Aorta (tissue), 5 donors: ENCODE measurements at places on chromosomes 16 and 17.

- H3K4me3 ChIP-seq: no peak within 1 kb of the TSS
- no peak for DNase-seq
Observed at GRCh38 chr16:180101-180675, at the start of gene HBQ1. Gene HBQ1 (plus strand): TSS chr16:180459. CDS start chr16:180487, 28 bp downstream.

DNA sequence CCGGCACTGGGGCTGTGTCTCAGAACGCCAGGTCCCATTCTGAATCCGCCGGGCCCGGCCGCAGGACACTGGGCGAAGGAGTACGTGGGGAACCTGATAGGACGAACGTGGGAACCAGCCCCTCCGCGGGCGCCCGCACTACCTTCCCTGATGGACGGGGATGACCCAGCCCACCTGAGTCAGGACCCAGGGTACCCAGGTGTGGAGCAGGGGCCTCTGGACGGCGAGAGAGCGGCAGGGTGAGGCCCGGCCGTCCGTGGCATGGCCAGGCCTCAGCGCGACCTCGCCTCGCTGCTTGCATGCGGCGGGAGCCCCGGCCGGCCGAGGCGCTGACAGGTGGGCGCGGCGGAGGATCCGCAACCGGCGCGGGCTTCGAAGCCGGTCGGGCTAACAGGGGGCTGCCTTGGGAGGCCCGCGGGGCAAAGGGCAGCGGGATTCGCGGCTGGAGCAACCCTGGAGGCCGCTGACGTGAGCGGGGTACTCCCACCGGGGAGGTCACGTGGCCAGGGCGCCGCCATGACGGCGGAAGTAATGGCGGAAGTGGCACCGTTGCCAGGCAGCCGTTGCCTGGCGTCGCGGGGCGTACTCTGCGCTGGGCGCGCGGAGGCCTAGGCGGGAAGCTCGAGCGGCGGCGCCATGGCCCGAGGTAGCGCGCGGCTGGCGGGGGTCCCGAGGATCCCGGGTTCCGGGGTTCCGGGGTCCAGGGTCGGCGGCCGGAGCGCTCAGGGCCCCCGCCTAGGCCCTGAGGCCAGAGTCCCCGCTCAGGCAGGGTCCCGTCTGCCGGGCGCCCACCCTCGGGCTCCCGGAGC is at the start of gene WDR90:
WDR90 (plus strand) TSS at position 585 of the 809 bp plus-strand sequence; CDS start at position 637, 52 bp downstream.
- peak within 1 kb of the TSS; percentile 53 for H3K27ac ChIP-seq
- peak within 1 kb of the TSS; percentile 68 for H3K4me3 ChIP-seq
- DNase-seq: peak; percentile 96
- H3K27me3 ChIP-seq: no peaks in the 10 kb centered on the region
- H3K36me3 ChIP-seq: no peaks in the 10 kb centered on the region

DNA sequence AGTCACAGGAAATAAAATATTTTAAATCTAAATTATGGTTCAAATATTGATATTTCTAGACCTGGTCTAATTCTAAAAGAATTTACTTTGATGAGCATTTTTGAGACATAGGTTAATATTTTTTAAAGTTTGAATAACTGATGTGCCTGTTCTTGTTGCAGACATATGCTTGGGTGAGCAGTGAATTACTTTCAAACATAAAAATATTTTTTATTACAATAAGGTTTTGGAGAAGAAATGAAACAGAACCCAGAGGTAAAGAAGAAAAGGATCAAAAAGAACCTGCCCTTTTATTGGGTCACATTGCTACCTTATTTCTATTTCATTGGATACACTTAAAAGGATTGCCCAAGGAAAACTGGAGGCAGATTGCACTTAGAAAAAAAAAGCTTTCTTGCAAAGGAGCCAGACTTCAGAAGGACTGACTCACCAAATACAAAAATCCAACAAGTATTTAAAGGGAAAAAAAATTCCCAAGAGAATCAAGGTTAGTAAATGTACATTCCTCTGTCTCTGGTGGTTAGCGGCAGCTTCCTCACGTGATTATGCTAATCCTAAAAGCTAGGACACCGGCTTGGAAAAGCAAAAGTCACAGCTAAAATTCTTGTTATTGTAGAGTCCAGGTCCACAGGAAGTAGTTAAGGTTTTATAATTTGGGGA is 18.5 kb downstream of the ENPP7 start:
- no peak for DNase-seq
- no peak overlapping the region for H3K4me3 ChIP-seq
- H3K27ac ChIP-seq: no peak overlapping the region
- no peaks in the 10 kb centered on the region for H3K4me1 ChIP-seq
- H3K36me3 ChIP-seq: no peaks in the 10 kb centered on the region

GRCh38 chr16:54517181-54517580 is 230.6 kb upstream of the IRX3 start:
- H3K27me3 ChIP-seq: peaks cover 4% of the 10 kb centered on the region
- H3K4me3 ChIP-seq: no peak overlapping the region
- no peaks in the 10 kb centered on the region for H3K36me3 ChIP-seq
- DNase-seq: no peak
- H3K4me1 ChIP-seq: no peaks in the 10 kb centered on the region

DNA sequence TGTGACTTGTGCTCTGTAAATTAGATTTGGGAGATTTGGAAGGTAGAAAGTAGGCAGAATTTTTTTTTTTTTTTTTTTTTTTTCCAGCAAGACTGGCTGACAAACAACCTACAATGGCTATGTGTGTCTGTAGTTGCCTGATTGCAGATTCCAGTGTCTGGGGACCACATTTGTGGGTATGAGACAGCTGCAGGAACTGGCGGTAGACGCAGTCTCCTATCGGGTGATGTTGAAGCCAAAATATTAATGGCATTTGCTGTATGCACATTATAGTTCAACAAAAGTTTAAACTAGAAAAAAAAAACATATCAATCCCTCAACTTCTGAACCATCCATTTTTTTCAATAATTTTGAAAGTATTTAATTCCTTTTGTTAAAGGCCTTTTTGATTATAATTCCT is 665.2 kb downstream of the TOX3 start:
- no peaks in the 10 kb centered on the region for H3K27me3 ChIP-seq
- no peaks in the 10 kb centered on the region for H3K4me1 ChIP-seq
- no peak for DNase-seq
- H3K27ac ChIP-seq: no peak overlapping the region
- H3K36me3 ChIP-seq: no peaks in the 10 kb centered on the region

GRCh38 chr17:27218719-27219488 is 75.0 kb upstream of the WSB1 start:
- no peaks in the 10 kb centered on the region for H3K36me3 ChIP-seq
- no peak overlapping the region for H3K4me3 ChIP-seq
- H3K4me1 ChIP-seq: no peaks in the 10 kb centered on the region
- DNase-seq: no peak

DNA sequence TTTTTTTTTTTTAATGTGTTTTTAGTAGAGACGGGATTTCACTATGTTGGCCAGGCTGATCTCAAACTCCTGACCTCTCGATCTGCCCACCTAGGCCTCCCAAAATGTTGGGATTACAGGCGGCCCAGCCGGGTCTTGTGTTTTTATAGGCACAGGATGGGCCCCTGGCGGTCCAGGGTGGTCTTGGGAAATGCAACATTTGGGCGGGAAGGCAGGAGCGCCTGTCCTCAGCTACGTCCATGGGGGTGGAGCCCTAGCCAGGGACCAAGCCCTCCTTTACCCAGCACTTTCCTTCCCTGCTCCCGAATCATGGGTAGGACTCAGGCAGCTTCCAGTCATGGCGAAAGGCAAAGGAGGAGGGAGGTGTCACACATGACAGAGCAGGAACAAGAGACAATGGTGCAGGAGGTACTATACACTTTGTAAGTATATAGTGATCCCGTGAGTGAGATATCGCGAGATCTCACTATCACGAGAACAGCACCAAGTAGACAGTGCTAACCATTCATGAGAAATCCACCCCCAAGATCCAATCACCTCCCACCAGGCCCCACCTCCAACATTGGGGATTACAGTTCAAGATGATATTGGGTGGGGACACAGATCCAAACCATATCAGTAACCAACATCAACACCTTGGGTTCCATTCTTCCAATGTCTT is 226.7 kb upstream of the WSCD1 start:
- no peak for DNase-seq
- no peak overlapping the region for H3K27ac ChIP-seq
- no peaks in the 10 kb centered on the region for H3K27me3 ChIP-seq
- no peaks in the 10 kb centered on the region for H3K36me3 ChIP-seq
- H3K4me1 ChIP-seq: no peaks in the 10 kb centered on the region

DNA sequence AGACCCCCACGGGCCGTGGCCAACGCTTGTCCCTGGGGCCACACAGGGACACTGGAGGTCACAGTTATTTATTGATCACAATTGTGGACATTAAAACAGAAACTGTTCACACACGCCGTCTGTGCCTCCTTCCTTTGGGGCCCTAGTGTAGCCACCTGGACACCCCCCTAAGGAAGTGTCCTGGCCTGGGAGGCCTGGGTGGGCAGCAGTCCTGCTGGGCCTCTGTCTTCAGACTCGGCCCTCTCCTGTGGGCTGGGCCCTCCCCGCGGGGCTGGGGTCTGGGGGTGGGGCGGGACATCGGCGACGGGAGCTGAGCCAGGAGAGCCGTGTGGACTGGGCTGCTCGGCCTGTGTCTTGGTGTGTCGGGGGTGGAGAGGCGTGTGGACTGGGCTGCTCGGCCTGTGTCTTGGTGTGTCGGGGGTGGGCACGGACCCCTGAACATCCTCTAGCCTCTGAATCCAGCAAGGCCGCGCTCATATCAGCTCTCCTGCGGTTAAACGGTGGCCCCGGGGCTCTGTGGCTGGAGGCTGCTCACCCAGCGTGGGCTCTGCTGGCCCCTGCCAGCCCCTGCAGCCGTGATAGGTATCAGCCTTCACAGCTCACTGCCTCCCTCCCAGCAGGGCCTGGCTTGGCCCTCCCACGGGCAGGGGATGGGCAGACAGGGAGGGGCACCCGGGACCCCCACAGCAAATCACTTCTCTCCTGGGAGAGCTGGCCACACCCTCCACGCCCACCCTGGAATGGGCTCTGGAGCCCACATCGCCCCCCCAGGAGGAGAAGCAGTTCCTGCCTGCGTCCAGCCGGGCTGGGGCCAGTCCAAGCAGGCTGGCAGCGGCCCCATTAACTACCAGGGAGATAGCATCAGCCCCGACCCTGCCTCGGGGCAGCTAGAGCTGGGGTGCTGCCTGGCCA is 1.1 kb upstream of the NHLRC4 start:
- no peaks in the 10 kb centered on the region for H3K4me1 ChIP-seq
- no peaks in the 10 kb centered on the region for H3K27me3 ChIP-seq
- no peak overlapping the region for H3K4me3 ChIP-seq
- no peak overlapping the region for H3K27ac ChIP-seq

DNA sequence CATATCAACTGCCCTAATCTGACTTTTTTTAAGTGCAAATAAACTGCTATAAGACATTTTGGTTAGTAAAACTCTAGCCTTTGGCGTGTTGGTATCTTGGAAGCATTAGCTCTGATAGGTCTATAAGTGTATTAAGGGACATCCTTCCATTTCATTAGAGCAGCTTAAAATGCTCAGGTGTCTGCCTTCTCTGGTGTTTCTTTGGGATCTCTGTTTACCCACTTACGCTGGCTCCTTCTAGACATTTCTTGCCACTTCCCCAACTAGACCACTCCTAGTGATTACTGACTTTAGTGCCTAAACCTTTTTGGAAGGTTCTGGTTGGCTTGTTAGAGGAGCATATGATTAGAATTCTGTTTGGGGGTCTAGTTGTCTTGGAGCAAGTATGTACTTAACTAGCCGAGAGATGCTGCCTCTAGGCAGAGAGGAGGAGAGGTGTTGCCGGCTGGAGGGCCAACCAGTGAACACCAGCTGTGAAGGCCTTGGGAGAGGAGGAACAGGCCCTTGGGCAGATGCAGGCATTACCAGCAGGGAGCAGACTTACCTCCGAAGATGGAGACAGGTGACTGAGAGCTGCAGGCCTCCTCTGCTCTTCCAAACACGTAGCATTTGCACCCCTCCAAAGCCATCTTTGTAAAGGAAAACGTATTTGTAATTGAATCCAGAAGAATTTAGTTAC is 15.2 kb upstream of the CLEC18C start:
- no peak overlapping the region for H3K4me3 ChIP-seq
- no peak for DNase-seq
- peaks cover 23% of the 10 kb centered on the region for H3K36me3 ChIP-seq
- H3K27ac ChIP-seq: no peak overlapping the region

- no peak overlapping the region for H3K4me3 ChIP-seq
- DNase-seq: no peak
- H3K4me1 ChIP-seq: no peaks in the 10 kb centered on the region
- no peaks in the 10 kb centered on the region for H3K36me3 ChIP-seq
- no peak overlapping the region for H3K27ac ChIP-seq
Observed at GRCh38 chr17:6347776-6348175, 87.1 kb downstream of the AIPL1 start.

DNA sequence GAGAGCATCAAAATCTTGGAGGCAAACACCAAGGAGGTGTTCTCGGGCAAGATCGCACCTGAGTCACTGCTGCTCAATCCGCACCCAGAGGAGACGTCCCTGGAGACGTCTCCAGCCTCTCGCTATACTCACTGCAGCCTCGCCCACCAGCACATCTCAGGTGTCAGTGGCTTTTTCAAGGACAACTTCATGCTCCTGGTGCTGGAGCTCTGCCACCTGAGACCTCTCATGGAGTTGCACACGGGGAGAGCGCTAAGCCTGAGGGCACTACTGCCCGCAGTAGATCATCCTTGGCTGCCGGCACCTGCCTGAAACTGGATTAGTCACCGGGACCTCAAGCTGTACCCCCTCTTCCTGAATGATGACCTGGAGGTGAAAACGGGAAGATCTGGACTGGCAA is 2.6 kb upstream of the MBTPS1 start:
- no peaks in the 10 kb centered on the region for H3K4me1 ChIP-seq

- no peak for DNase-seq
- H3K4me3 ChIP-seq: no peak overlapping the region
- H3K4me1 ChIP-seq: no peaks in the 10 kb centered on the region
- no peaks in the 10 kb centered on the region for H3K36me3 ChIP-seq
- H3K27ac ChIP-seq: no peak overlapping the region
- H3K27me3 ChIP-seq: no peaks in the 10 kb centered on the region
Observed at GRCh38 chr17:21029036-21029435, 13.8 kb downstream of the USP22 start.

DNA sequence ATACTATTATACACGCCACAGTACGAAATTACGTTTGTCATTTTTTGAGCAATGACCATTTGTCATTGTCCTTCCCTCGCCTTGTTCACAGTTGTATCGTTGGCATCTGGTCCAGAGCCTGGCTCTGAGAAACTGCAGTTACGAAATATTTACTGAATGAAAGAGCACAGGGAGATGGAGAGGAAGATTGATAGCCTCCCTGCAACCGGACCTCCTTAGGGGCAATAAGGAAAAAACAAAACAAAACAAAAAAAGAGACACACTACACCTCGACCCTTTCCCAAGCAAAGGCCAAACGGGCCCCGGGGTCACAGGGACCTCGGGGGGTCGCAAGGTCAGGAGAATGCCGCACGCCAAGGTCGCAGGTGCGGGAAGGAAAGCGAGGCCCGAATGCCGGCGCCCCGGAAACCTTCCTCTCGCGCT is 857 bp downstream of the GOT2 start:
- H3K27me3 ChIP-seq: no peaks in the 10 kb centered on the region
- peak overlapping the region; percentile 20 for H3K4me3 ChIP-seq
- H3K27ac ChIP-seq: peak overlapping the region; percentile 1
- H3K36me3 ChIP-seq: no peaks in the 10 kb centered on the region

DNA sequence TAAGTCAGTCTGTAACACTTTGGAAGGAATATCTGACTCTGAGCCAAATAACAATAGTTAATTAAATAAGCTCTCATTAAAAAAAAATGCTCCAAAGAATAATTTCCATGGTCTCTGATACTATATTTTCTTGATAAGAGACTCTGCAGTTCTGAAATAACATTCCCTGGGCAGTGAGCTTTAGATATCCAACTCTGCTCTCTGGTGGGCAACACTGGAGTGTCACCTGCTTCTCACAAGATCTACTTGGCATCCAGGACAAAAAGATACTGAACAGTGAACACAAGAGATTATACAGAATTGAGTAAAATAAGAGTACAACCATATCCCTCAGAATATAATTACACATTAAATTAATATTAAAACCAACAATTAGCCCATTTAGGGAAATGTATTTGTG is 13.7 kb downstream of the BLMH start:
- DNase-seq: no peak
- H3K27me3 ChIP-seq: no peaks in the 10 kb centered on the region
- H3K36me3 ChIP-seq: peaks cover 2% of the 10 kb centered on the region
- H3K4me3 ChIP-seq: no peak overlapping the region
- no peaks in the 10 kb centered on the region for H3K4me1 ChIP-seq
